ENCODE measurements at places on chromosomes 1 and 21.

- DNase-seq, result no peak
These were observed 422.9 kb downstream of the SETD4 start for GRCh38 chr21:35637431-35637830.

DNA sequence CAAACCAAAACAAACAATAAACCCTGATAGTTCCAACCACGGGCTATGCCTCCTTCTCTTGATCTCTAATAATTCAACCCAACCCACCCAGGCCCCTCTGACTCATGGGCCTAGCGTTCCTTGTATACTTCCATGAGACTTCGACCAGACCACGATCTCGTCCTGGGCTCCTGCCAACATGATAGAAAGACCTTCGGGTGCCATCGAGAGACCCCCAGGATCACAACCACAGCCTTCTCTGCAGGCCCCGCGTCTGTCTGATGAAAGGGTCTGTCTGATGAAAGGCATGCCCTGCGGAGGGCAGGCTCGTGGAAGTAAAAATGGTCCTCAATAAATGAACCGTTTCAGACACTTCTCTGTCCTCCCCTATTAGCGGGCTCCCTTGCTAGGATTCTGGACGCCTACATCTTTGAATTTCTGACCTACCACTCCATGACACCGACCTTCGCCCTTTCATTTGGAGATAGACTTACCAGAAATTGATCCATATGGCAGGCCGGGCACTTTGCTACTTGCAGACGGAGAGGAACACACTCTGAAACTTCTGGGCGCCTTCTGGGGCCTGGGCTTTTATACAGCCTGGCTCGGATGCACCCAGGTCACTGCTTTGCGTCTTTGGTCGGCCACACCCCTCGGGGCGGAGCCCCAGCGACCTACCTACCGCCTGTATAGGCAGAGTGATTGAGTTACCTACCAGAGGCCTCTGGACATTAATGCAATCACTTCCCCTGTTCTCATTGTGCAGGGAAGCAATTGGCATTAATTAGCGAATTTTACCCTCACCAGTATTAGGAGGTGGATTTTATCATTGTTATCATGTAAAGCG, 5.3 kb upstream of the KLF18 start:
- no peak for DNase-seq

DNA sequence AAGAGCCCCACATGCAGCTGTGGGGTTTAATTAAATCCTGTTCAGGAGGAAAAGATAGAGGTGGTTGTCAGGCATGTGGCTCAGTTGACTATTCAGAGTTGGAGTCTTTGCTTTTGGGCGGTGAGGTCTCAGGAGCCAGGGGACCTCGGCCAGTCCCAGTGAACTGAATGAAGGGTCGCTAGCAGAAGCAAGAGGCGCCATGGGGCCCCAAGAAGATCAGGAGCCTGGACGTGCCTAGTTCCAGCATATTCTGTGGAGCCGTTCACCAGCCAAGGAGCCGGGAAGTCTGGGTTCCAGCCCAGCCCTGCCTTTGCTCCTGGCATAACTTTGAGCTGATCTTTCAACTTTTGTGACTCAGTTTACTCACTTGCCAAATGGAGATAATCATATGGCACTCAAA, 217.7 kb upstream of the IRF2BP2 start:
- no peak for DNase-seq

GRCh38 chr1:49136738-49137251, 360.1 kb upstream of the BEND5 start:
- no peak for DNase-seq

GRCh38 chr1:193326296-193326695, 139.9 kb upstream of the B3GALT2 start:
- DNase-seq, result no peak

GRCh38 chr1:7509598-7509997, 261.5 kb upstream of the VAMP3 start:
- no peak for DNase-seq
